Fibroblast of skin of right quadriceps (primary cell): ENCODE measurements at places on chromosomes 3 and 15.

GRCh38 chr3:8853081-8853480, 83.7 kb upstream of the OXTR start:
- DNase-seq: no peak

DNA sequence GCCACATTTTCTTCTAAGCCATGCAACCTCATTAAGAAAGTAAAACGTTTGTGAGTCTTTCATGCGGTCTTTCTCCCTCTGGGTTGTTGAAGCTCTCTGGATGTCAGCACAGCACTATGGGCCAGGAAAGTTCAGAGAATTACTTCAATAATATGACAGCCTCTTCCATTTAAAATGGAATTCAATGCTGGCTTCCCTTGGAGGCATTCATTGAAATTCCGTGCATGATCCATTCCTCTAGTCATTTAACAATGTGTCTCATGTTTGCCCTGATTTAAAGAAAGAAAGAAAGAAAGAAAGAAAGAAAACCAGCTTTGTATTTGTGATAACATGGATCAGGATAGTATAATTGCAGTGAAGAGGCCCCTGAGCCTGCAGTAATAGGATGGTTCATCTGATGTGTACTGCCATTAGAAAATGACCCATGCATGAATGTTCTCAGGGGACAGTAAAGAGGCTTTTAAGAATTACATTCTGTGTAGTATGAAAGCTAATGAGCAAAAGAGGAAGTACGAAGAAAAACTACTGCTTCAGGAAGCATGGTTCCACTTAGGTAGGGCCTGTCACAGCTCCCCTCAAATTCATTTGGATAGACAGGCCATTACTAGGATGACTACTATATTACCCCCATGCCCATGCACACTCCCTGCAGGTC, 146.0 kb downstream of the ARPP21 start:
- no peak for DNase-seq

DNA sequence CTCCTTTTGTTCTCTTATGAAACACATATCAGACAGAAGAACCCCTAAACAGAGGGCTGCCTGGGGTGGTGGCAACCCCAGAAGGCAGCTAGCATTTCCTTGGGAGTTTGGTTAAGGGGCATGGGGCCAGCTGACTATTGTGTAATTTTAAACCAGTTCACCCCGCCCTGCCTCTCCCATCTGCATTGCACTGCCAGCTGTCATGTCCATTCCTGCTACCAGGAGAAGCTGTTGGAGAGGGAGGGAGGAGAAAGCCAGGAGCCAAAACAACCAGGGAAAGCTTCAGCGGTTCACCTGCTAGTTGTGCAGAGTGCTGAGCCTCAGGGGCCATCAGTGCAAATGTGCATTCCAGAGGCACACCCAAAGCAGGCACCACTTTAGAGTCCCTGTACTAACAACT, 47.6 kb upstream of the ATP1B3 start:
- DNase-seq: no peak

DNA sequence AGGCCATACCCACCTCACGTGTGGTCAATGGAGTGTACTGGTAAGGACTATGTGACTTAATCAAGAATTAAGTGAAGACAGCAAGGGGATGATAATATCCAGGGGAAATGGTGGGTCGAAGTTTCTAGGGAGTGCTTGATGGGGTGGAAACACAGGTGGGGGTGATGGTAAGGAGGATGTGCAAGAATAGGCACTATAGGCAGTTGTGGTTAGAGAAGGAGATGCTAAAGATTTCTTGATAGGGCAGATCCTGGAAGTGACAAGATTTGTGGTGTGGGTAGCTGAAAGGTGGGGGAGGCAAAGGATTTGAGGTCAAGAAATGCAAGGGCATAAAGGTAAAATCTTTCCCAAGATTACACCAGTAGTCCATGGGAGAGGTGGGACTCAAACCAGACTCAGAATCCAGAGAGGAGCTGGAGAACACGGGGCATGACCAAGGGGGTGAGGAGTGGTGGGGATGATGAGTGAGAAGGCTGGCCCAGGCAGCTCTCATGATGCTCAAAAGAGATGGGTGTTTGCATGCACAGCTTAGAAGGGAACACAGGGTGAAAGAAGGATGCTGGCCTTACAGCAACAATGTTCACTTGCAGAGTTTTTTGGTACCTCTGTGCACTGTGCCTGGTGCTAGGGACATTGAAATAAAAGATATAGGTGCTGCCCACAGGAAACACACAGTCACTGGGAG, 78.4 kb downstream of the CCR1 start:
- no peak for DNase-seq
